ENCODE measurements at places on chromosomes 2 and 18.
A peak's percentile ranks its signal among the peaks of the same experiment; 100 is the strongest.

DNA sequence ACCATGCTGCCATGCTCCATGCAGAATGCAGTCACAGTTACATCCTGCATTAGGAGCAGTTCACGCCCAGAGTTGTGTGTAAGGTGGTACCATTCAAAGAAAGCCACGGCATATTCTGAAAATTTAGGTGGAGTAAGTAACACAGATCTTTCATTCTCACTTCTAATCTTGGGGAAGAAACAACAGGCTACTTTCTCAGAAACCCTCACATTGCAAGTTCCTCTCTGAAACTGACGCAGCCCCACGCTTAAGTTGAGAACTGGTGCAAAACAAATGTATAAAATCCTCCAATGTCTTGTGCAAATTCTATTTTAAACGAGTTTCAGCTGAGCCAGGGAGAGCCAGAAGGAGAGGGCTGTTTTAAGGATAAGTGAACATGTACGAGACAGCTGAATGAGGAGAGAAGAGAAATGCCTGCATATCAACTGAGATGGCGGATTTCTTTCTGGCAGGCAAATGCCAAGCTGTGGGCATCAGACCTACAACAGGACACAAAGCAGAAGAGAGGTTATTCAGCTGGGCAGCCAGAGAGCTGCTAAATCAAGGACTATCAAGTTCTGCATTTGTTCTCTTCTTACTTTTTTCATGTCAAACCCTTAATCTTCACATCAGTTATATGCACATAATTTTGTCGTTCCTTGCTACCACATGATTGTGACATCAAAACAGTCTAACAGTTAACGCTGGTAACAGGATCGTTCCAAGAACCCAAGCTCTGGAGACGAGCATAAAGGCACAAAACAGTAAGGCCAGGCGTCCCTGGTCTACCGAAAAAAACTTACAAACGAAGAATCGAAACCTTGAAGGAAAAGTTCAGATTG lies 6.4 kb downstream of the ARL4C start:
- no peak for DNase-seq

- DNase-seq, result no peak
Measured at GRCh38 chr2:54456612-54457322, 640 bp downstream of the SPTBN1 start.

- no peak for DNase-seq
Measured at GRCh38 chr18:79914614-79915160, 36.8 kb downstream of the SLC66A2 start.

DNA sequence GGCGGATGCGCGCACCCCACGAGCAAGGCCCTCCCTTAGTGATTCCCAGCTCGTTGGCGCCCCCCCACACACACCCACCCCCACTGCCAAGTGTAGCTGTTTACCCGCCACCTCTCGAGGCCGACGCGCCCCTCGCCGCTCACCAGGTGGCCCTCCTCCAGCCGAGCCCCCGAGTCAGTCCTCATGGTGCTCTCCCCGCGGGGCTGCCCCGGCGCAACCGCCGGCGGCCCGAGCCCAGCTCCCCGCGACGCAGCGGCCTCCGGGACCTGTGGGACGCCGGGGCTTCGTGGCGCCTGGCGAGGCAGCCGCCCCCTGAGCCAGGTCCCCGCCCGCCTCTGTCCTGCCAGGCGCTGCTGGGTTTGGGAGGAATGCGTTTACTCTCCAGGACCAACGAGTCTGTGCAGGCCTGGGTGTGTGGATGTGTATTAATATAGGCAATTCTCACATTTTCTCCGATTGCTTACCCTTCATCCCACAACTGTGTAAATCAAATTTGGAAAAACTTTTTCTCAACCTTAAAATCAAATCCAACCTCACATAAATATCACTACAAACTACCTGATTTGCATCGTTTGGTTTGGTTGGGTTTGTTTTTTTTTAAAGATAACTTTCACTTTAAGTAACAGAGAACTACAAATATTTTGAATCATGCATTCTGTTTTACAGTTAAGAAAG lies at the start of gene TMEM237:
TMEM237 (minus strand) TSS at position 288 of the 675 bp plus-strand sequence; CDS start at position 185, 103 bp downstream.
- peak; percentile 72 for DNase-seq

GRCh38 chr2:150467621-150467963 lies 19.9 kb downstream of the RND3 start:
- DNase-seq, result no peak

GRCh38 chr2:75570024-75570947 lies 9.5 kb upstream of the EVA1A start:
- no peak for DNase-seq

DNA sequence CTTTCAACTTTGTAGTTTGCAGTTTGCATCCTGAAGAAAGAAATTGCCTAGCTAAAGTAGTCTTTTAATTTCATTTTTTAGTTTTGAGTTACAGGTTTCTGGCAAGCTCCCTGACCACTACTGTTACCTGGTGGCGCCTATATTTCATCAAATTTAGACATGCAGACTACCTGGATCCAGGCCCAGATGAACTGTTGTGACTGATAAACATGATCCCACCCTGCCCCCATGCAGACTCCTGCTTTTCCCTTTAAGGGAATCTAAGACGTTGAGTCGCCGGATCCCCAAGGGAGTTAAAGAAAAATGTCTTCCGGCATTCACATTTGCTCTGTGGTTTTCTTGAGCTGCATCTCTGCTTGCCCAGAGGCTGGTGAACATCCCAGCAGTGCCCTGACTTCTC lies 22.2 kb downstream of the METAP1D start:
- no peak for DNase-seq

GRCh38 chr2:67848551-67849285 lies 214.1 kb downstream of the C1D start:
- DNase-seq, result no peak

DNA sequence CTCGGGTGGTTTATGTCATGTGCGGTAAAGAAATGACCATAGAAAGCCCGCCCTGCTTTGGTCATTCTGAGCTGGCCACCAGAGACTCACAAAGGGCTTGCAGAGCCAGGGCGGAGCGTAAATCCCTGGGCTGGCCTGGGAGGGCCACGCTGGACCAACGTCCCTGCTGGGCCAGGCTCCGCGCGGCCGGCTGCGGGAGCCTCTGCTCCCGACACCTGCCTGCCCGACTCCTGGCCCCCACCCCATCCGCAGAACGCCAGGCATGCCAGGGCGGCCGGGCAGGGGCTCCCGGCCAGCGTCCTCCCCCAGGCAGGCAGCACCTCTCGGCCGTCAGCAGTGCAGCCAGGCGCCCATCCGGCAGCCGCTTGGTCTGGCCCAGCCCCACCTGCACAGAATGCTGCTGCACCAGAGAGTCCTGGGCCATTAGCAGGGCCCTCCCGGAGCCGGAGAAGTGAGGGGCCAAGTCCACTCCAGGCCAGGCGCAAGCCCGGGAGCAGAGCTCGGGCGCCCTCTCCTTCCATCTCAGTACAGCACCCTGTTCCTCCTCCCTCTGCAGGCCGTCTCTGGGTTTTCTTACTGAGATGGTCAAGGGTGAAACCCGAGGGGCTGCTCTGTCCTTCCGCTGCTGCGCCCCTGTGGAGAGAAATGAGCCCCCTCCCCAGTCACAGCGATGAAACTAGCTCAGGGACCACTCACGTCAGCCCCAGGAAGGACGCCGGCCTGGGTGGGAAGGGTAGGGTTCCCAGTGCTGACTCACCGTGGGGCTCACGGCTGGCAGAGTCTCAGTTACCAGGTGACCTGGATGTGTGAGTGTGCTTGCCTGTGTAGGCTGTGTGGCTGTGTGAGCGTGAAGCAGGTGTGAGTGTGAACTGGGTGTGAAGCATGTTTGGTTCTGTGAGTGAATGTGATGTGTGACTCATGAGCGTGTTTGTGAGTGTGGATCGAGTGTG lies 83.3 kb downstream of the PTGR3 start:
- no peak for DNase-seq

GRCh38 chr18:34609986-34610648 lies 100.0 kb upstream of the DTNA start:
- DNase-seq, result no peak

DNA sequence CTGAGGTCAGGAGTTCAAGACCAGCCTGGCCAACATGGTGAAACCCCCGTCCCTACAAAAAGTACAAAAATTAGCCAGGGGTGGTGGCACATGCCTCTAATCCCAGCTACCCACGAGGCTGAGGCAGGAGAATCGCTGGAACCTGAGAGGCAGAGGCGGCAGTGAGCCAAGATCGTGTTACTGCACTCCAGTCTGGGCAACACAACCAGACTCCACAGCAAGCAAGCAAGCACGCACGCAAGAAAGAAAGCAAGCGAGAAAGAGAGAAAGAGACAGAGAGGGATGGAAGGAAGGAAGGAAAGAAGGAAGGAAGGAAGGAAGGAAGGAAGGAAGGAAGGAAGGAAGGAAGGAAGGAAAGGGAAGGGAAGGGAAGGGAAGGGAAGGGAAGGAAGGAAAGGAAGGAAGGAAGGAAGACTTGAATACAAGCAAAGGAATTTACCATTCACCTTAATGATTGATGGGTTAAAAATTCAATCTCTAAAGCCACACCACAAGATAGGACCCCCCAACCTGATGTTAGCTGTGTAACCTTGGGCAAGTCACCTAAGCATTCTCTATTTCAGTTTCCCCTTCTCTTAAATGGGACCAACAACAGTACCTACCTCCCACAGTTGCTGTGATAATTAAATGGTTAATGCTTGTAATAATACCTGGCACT lies 181.7 kb downstream of the ATAD2B start:
- no peak for DNase-seq

DNA sequence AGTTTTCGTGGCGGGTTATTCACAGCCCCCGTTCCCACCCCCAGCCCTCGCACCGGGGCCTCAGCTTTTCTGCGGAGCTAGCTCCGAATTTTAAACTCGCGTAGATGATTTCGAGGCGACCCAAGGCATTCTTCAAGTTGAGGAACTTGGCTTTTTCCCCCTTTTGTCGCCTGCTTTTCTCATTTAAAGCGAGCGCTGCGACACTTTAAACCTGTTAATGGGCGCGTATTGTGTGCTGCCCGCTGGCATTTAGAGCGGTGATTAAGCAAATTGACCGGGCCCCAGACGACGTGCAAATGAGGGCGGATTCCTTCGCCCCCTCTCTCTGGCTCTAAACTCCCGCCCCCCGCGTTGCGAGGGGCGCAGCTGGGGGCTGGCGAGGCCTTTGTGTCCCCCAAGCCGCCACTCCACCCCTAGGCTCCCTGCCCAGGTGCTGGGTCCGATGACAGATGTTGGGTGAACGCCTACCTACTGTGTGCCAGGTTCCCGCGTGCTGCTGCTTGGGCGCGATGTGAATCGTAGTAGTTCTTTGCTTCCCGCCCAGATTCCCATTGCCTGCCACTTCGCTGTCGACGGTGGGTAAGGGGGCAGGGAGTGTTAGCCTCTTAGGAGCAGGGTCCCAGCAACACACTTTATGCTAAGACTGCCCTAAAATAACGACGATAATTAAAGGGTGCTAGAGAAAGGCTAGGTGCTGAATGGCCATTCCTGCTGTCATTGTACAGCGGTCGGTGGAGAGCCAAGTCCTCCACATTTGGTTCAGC lies 1.9 kb downstream of the TCF7L1 start:
- DNase-seq, result no peak

DNA sequence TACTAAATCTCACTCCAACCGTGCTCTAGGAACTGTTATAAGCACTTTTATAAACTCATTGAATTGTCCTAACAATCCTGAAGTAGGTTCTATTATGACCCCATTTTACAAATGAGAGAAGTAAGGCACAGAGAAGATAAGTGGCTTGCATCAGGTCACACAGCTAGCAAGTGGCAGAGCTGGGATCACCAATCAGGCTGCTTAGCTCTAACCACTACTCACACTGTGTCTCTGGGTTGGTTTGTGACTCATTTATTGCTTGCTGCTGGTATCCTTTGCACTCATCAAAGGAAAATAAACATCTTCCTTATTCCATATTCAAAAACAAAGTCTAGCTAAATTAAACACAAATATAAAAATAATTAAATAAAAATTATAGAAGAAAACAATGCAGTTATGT lies 42.5 kb upstream of the IL1R2 start:
- DNase-seq, result no peak

DNA sequence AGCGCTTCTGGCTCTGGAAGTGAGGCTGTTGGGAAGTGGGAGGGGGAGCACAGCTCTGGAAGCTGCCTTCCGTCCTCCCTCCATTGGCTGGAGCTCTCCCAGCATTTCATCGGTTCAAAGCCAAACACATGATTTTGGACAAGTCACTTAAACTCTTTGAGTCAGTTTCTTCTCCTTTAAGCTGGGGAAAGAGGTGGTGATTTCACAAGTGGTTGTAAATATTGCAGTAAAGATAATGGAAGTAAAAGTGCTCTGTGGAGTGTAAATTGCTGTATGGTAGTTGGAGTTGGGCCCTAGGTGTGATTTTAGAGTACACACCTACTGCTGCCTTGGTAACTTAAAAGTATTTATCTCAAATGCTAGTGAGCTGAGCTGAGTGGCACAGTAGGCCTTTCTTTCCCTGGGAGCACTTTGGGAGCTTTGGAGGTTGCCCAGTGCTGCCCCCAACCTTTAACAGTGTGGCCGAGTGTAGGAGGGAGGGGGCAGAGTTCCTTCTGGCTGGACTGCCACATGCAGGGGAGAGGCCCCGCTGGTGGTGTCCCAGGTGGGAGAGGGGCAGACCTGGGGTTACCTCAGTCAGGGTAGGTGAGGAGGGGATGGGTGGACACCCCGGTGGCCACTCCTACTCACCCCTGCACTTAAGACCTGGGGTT lies 54.7 kb downstream of the ASAP2 start:
- no peak for DNase-seq

- DNase-seq, result peak; percentile 56
Measured at GRCh38 chr2:232854082-232854481, 16.0 kb upstream of the SNORC start.

GRCh38 chr2:200596774-200597570 lies 11.2 kb downstream of the AOX1 start:
- DNase-seq, result peak; percentile 26

DNA sequence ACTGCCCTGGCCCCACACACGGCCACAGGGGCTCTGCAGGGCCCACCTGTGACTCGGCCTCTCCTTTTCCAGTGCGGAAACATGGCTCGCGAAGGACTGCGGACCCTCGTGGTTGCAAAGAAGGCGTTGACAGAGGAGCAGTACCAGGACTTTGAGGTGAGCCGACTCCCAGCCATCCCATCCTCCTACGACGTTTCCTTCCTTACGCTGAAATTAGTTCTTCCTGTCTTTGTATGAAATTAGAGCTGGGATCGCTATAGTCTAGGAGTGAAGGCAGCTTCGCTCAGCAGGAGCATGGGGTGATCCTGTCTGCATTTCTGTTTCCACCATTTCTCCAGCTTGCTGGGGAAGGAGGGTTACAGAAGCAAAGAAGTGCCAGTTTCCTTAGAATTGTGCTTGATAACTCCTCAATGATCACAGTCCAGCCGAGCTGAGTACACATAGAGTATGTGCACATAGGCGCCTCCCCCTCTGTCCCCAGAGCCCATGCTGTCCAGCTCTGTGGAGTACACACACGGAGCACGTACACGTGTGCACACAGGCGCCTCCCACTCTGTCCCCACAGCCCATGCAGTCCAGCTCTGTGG lies 59.1 kb upstream of the NFATC1 start:
- no peak for DNase-seq

DNA sequence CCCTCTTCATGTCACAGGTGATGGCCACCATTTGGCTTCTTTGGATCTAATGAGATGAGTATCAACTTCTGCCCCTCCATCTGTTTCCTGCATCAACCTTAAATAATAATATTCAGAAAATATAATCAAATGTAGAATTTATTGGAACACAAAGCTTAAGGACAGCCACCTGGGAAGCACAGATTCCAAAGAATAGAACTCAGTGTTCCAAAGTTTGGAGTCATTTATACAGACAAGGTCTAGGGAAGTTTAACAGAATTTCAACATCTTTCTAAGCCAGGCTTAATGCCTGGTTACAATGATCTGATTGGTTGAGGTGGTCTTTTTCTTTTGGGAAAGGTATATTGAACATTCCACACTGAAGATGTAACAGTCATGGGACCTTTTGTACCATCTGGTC lies 218.0 kb upstream of the PIEZO2 start:
- no peak for DNase-seq

- no peak for DNase-seq
Measured at GRCh38 chr2:39118786-39119499, 1.9 kb downstream of the SOS1 start.

GRCh38 chr18:12890964-12891363 lies 6.9 kb upstream of the PTPN2 start:
- DNase-seq, result no peak
